Astrocyte of the hippocampus (primary cell): ENCODE measurements at places on chromosomes 12 and 14.

GRCh38 chr14:99686557-99687283 lies 2.6 kb downstream of the CYP46A1 start:
- DNase-seq, result no peak

- DNase-seq, result no peak
Measured at GRCh38 chr12:123369229-123369628, 4.6 kb upstream of the SBNO1 start.

GRCh38 chr12:76920172-76921099 lies 41.6 kb upstream of the CSRP2 start:
- no peak for DNase-seq

GRCh38 chr12:12839873-12840579 lies 26.9 kb downstream of the DDX47 start:
- peak; percentile 86 for DNase-seq
